ENCODE measurements at places on chromosomes 7 and 10. TPM values are rescaled to one million over a fixed set of nuclear protein-coding genes. Genes with fewer than 3 reads are reported as not detected.
A peak's percentile ranks its signal among the peaks of the same experiment; 100 is the strongest.

Gene NPSR1
- total RNA-seq: not detected

Gene EPDR1
- total RNA-seq: 74.4 TPM

DNA sequence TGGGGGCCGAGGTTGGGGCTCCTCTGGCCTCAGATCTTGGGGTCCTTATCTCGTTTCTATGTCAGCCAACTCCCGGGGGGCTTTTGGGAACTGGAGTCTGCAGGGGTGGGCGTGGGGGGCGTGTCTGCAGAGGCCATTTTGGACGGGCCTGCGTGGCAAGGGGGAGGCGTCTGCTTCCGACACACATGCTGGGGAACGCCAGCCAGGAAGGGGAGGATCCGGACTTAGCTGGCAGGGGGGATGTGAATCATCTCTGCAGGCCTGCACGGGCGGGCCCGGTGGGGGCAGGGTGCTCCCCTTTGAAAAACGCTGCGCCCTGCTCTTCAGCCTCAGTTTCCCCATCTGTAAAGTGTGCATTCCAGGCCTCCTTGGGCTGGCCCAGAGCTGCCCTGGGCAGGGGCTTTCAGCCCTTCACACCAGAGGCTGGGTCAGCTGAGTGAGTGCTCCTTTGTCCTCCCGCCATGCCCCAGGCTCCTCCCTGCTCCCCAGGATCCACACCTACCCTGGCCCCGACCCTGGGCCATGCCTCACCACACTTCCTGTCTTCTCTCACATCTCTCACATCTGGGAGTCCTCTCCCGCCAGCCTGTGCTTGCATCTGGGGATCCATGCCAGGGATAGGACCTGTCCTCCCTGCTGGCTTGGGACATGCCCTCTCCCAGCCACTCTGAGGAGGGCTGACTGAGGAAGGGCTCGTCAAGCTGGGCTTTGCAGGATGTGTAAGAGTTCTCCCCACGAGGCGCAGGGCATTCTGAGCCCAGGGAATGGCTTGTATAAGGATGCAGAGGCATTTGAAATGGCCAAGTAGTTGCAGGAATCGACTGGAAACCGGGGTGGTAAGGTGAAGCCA is 172.6 kb upstream of the TNRC18 start:
- no peaks in the 10 kb centered on the region for H3K36me3 ChIP-seq
- H3K4me3 ChIP-seq: peak overlapping the region; percentile 77
- peak overlapping the region; percentile 79 for H3K27ac ChIP-seq
- peaks cover 26% of the 10 kb centered on the region for H3K27me3 ChIP-seq

GRCh38 chr10:85542152-85542551 is 824.4 kb downstream of the GRID1 start:
- DNase-seq: no peak
- H3K4me1 ChIP-seq: no peaks in the 10 kb centered on the region
- no peaks in the 10 kb centered on the region for H3K36me3 ChIP-seq
- no peak overlapping the region for H3K4me3 ChIP-seq

Gene SEMA3A
- 1.9 TPM for total RNA-seq

GRCh38 chr7:22219739-22220493 is 137.0 kb downstream of the RAPGEF5 start:
- peaks cover 48% of the 10 kb centered on the region for H3K4me1 ChIP-seq
- H3K27ac ChIP-seq: peak overlapping the region; percentile 90
- no peaks in the 10 kb centered on the region for H3K27me3 ChIP-seq
- H3K36me3 ChIP-seq: no peaks in the 10 kb centered on the region
- peak overlapping the region; percentile 66 for H3K4me3 ChIP-seq

Gene GPR26
- total RNA-seq: not detected

DNA sequence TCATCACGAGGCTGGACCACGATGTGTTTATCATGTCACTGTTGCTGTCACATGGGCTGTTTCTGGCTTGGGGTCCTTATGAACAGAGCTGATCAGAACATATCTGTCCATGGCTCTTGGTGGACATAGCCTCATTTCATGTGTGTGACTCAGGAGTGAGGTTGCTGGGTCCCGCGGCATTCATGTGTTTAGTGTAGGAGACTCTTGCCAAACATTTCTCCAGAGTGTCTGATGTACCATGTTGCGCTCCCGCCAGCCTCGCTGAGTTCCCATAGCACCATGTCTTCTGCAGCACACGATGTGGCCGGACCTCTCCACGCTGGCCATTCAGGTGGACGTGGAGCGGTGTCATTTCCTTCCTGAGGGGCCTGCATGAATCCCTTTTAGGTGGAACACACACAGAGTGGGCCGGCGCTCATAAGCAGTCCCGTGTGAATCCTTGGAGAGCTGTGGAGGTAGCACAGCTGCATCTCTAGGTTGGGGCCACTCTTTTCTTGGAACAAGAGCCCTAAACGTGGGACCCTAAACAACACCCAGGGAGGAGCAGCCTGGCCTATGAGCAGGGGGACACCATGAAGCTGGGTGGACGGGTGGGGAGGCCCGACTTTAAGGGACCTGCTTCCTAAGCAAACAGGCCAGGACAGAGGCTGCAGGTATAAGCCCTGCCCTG is 134.6 kb downstream of the LHPP start:
- no peaks in the 10 kb centered on the region for H3K27me3 ChIP-seq
- H3K4me1 ChIP-seq: no peaks in the 10 kb centered on the region
- H3K4me3 ChIP-seq: no peak overlapping the region
- H3K36me3 ChIP-seq: no peaks in the 10 kb centered on the region

- H3K4me1 ChIP-seq: peaks cover 11% of the 10 kb centered on the region
- DNase-seq: no peak
- no peak overlapping the region for H3K27ac ChIP-seq
- H3K36me3 ChIP-seq: no peaks in the 10 kb centered on the region
These were observed 183.5 kb upstream of the PHYHIPL start for GRCh38 chr10:58992830-58993460.

DNA sequence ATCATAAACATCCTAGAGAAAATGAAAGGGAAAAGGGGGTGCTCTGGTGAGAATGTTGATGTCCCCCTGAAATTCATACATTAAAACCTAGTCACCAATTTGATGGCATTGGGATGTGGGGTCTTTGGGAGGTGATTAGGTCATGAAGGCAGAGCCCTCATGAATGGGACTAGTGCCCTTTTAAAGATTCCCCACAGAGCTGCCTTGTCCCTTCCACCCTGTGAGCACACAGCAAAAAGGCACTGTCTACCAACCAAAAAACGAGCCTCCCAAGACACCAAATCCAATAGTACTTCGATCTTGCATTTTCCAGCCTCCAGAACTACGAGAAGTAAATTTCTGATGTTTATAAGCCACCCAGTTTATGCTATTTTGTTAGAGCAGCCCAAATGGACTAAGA is 47.6 kb downstream of the OSBPL3 start:
- no peak for DNase-seq
- peak overlapping the region; percentile 48 for H3K27ac ChIP-seq
- H3K36me3 ChIP-seq: no peaks in the 10 kb centered on the region

DNA sequence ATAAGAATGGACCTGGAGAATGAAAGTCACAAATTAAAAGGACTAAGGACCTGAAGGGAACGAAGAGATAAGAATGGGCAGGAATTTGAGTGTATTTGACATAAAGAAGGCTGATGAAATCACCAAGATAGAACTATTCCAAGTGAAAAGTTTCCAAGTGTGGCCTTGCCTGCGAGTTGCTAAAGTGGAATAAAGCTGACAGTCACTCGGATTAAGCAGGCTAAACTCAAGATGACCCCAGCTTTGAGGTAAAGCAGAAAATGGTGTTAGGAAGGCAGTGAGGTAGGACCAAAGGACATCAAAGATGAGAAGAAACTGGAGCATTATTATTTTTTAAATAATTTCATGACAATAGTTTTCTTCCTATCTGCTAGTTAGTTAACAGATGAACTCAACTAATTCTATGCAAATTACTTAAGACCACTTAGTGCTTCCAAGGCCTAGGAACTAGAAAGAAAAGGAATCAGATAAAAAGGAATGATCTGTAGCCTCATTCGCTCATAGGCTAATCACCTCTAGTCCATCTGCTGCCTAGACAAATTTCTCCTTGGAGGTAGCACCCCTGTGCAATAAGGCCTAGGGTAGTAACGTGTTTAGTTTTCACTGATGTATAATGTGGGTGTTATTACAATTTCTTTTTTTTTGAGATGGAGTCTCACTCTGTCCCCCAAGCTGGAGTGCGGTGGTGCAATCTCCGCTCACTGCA is 34.5 kb downstream of the EZH2 start:
- no peak for DNase-seq
- H3K27ac ChIP-seq: no peak overlapping the region
- H3K4me1 ChIP-seq: no peaks in the 10 kb centered on the region
- H3K27me3 ChIP-seq: no peaks in the 10 kb centered on the region
- H3K36me3 ChIP-seq: no peaks in the 10 kb centered on the region

GRCh38 chr7:134414109-134414508 is 44.8 kb downstream of the AKR1B1 start:
- no peaks in the 10 kb centered on the region for H3K36me3 ChIP-seq
- H3K27ac ChIP-seq: no peak overlapping the region
- DNase-seq: no peak
- H3K27me3 ChIP-seq: peaks cover 26% of the 10 kb centered on the region
- no peaks in the 10 kb centered on the region for H3K4me1 ChIP-seq

DNA sequence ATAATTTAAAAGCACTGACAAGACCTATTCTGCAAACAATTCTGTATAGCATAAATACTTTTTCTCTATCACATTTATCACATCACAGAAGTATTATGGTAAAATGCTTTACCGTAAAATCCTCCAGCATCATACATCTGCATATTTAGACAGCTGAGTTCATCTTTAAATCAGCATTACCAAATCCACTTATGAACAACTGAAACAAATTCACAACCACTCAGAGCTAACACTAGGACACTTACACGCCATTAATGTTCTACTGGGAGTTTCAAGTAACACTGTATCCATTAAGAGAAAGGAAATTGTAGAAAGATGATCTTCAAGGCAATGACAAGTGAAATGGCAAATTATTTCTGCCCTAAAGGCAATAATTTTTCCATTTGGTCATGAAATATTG is 105.7 kb upstream of the DKK1 start:
- H3K36me3 ChIP-seq: no peaks in the 10 kb centered on the region
- no peaks in the 10 kb centered on the region for H3K4me1 ChIP-seq
- no peak overlapping the region for H3K4me3 ChIP-seq
- no peak for DNase-seq
- no peak overlapping the region for H3K27ac ChIP-seq
- H3K27me3 ChIP-seq: no peaks in the 10 kb centered on the region

- no peak overlapping the region for H3K4me3 ChIP-seq
- peaks cover 10% of the 10 kb centered on the region for H3K4me1 ChIP-seq
- no peak for DNase-seq
- no peaks in the 10 kb centered on the region for H3K27me3 ChIP-seq
- no peak overlapping the region for H3K27ac ChIP-seq
- H3K36me3 ChIP-seq: no peaks in the 10 kb centered on the region
These were observed 246.7 kb upstream of the PTN start for GRCh38 chr7:137590071-137590755.

DNA sequence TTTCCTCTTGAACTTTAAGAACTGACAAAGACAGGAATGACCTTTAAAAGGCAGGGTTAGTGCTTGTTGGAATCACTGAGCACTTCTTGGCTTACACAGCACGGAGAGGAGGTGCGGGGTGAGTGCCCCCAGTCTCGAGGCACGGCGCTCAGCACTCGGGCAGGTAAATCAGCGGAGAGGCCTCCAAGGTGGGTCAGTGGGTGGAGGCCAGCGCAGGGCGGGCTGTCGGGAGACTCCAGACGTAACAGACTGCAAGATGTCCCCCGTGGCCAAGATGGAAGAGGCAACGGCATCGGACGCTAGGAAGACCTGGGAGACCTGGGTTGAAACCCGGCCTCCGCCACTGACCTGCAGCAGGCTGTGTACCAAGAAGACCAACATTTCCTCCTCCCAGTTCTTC is 149.4 kb downstream of the MAD1L1 start:
- no peak for DNase-seq
- H3K27ac ChIP-seq: no peak overlapping the region
- H3K4me3 ChIP-seq: no peak overlapping the region
- peaks cover 3% of the 10 kb centered on the region for H3K36me3 ChIP-seq
- H3K4me1 ChIP-seq: peaks cover 11% of the 10 kb centered on the region

GRCh38 chr10:88082806-88083596 is 219.6 kb downstream of the PTEN start:
- H3K27me3 ChIP-seq: no peaks in the 10 kb centered on the region
- H3K27ac ChIP-seq: no peak overlapping the region
- H3K36me3 ChIP-seq: no peaks in the 10 kb centered on the region
- no peak overlapping the region for H3K4me3 ChIP-seq
- no peak for DNase-seq

- no peak overlapping the region for H3K27ac ChIP-seq
- DNase-seq: no peak
- no peaks in the 10 kb centered on the region for H3K27me3 ChIP-seq
- H3K36me3 ChIP-seq: no peaks in the 10 kb centered on the region
- no peak overlapping the region for H3K4me3 ChIP-seq
These were observed 238.8 kb downstream of the BAMBI start for GRCh38 chr10:28915989-28916588.

DNA sequence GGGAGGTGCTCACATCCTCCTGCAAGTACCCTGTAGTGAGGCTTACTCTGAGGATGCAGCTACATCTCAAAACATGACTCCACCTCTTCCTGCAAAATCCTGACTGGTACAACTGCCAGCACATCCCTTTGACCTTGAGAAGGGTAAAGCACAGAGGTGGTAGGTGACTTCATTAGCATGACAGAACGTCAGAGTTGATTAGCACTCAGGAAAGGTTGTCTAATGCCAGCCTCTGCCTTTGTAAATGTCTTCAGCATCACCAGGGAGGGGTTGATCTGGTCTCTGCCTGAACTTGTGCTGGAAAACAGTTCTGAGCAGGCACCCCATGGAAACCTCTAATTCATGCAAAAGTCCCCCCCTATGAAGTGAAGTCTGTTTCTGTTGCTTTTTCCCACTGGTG is 591.3 kb upstream of the GALNT17 start:
- no peak overlapping the region for H3K4me3 ChIP-seq
- no peak overlapping the region for H3K27ac ChIP-seq
- DNase-seq: no peak
- no peaks in the 10 kb centered on the region for H3K36me3 ChIP-seq

GRCh38 chr7:40437498-40437897 is 302.7 kb downstream of the SUGCT start:
- H3K4me3 ChIP-seq: no peak overlapping the region
- no peak for DNase-seq
- no peaks in the 10 kb centered on the region for H3K36me3 ChIP-seq

Gene OR2A1
- not detected for total RNA-seq

DNA sequence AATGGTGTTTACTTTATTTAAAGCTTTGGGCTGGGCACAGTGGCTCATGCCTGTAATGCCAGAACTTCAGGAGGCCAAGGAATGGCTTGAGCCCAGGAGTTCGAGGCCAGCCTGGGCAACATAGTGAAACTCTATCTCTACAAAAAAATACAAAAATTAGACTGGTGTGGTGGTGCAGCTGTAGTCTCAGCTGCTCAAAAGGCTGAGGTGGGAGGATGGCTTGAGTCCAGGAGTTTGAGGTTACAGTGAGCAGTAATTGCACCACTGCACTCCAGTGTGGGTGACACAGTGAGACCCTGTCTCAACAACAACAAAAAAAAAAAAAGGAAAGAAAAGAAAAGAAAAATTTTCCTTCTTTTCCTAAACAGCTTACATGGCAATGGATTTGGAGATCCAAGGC is 22.0 kb downstream of the SLC16A9 start:
- no peaks in the 10 kb centered on the region for H3K4me1 ChIP-seq
- no peaks in the 10 kb centered on the region for H3K27me3 ChIP-seq
- no peaks in the 10 kb centered on the region for H3K36me3 ChIP-seq
- DNase-seq: no peak

- no peaks in the 10 kb centered on the region for H3K36me3 ChIP-seq
- H3K27ac ChIP-seq: peak overlapping the region; percentile 91
- H3K27me3 ChIP-seq: no peaks in the 10 kb centered on the region
- H3K4me3 ChIP-seq: no peak overlapping the region
- peak; percentile 55 for DNase-seq
These were observed 97.5 kb downstream of the CTBP2 start for GRCh38 chr10:125062914-125063230.

Gene IKZF1
- 2.1 TPM for total RNA-seq

Gene CYP2C18
- total RNA-seq: not detected
